Posterior cingulate gyrus (tissue), 11 donors: ENCODE measurements at places on chromosomes 16 and 17.

GRCh38 chr17:7380321-7380720 lies 568 bp upstream of the TNK1 start:
- DNase-seq: no peak

- no peak for DNase-seq
Observed at GRCh38 chr17:4378626-4379025, 12.2 kb upstream of the UBE2G1 start.

GRCh38 chr17:21176773-21177395 lies 37.1 kb downstream of the TMEM11 start:
- no peak for DNase-seq

- DNase-seq: no peak
Observed at GRCh38 chr16:84982434-84982833, 28.9 kb downstream of the ZDHHC7 start.

DNA sequence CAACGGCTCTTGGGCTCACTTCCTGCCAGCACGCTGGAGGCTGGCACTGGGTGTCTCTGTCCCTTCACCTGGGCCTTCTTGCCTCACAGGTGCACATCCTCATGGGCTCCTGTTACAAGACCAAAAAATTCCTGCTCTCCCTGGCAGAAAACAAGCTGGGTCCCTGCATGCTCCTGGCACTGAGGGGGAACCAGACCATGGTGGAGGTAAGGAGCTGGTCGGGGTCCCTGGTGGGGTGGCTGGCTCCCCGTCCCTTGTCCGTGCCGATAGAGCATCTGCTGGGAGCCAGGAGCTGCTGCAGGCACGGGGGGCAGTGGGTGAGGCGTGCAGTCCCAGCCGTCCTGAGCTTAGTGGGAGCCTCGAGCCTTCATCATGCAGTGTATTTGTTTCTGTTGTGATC lies 79.5 kb upstream of the PLCG2 start:
- DNase-seq: peak; percentile 59

DNA sequence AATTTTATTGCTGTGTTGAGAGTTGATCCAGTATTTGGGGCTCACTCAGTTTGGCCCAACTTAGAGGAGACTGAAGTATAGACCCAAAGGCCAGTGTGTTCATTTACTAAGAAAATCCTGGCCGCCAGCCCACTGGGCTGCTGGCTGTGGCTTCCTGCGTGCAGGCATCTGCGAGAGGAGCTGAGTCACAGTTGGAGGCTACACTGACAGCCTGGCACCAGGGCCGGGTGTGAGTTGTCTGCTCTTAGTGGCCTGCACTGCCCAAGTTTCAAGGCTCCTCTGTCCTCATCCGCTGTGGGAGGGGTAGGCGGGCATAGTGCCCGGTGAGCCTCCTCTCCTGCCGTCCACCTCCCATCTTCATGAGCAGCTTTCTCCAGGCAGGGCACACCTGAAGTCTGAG lies 54.2 kb downstream of the PLD6 start:
- DNase-seq: peak; percentile 76

- DNase-seq: no peak
Observed at GRCh38 chr17:43753493-43754129, 5.0 kb downstream of the SOST start.

GRCh38 chr16:82701442-82701955 lies 74.7 kb downstream of the CDH13 start:
- DNase-seq: no peak

DNA sequence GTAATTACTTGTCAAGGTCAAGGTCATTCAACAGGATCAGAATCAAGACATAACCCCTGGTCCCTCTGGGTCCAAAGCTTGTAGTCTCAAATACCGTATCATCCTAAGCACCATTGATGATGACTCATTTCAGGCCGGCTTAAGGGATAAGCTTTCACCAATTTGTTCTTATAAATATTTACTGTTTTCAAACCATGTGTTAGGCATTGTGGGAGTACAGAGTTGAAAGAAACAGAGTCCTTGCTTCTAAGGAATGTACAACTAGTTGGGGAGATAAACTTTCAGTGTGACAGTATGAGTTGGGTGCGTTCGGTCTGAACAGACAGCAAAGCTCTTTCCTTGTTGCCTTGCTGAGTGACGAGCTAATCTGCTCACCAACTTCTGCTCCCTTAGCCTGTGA lies 183.5 kb upstream of the MAF start:
- no peak for DNase-seq

- DNase-seq: peak; percentile 62
Observed at GRCh38 chr16:35344012-35344762, 1884.8 kb downstream of the TP53TG3F start.

- no peak for DNase-seq
Observed at GRCh38 chr17:15247891-15248529, 17.1 kb downstream of the PMP22 start.

- no peak for DNase-seq
Observed at GRCh38 chr17:10035885-10036284, 130.8 kb upstream of the RCVRN start.

- DNase-seq: no peak
Observed at GRCh38 chr16:97822-98221, 19.8 kb downstream of the MPG start.

GRCh38 chr16:54935266-54935968 lies 4.8 kb downstream of the IRX5 start:
- peak; percentile 72 for DNase-seq

GRCh38 chr16:49972280-49972679 lies 52.7 kb upstream of the CNEP1R1 start:
- no peak for DNase-seq

DNA sequence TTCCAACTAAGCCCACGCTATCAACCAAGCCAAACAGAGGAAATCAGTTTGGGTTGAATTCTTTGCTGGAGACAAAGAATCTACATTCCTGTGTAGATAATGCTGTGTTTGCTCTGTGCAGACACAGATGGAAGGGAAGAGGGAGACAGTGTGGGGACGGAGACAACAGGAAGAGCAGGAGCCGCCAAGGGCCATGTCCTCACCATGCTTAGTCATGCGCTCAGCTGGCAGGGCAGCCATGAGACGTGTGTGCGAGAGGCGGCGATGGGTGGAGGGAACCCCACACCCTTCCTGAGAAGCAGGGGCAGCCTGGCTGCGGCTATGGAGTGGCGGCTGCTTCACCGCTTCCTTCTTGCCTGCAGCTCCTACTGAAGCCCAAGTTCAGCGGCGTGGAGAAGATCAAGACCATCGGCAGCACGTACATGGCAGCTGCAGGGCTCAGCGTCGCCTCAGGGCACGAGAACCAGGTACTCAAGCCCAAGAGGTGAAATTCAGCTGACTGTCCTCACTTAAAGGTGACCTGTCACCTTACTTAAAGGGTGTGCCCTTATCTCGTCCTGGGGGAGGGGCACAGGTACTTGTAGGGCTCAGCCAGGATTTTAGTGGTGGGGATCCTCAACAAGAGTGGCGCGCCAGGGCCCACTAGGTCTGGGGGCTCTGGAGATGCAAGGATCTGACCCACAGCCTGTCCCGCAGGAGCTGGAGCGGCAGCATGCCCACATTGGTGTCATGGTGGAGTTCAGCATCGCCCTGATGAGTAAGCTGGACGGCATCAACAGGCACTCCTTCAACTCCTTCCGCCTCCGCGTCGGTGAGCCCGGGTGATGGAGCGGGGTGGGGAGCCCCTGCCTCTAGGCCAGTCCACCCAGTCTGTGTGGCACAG lies 47.5 kb downstream of the ADCY7 start:
- DNase-seq: peak; percentile 93

DNA sequence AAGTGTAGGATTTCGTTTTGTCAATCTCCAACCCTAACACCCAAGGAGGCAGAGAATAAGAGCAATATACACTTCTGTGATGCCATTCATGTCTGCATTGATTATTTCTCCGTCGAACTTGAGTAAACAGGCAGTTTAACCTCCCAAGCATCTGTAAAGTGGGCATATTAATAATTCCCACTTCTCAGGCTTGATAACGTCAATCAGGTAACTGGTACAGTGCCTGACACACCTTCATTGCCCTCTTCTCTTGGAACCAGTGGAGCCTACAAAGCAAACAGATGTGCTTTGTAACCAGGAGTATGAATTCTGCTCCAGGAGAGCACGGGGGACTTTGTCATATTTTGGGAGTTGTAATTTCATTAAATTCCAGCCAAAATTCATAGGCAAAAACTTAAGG lies 32.5 kb upstream of the PLCG2 start:
- DNase-seq: no peak

GRCh38 chr16:77613095-77613494 lies 109.2 kb upstream of the NUDT7 start:
- no peak for DNase-seq

DNA sequence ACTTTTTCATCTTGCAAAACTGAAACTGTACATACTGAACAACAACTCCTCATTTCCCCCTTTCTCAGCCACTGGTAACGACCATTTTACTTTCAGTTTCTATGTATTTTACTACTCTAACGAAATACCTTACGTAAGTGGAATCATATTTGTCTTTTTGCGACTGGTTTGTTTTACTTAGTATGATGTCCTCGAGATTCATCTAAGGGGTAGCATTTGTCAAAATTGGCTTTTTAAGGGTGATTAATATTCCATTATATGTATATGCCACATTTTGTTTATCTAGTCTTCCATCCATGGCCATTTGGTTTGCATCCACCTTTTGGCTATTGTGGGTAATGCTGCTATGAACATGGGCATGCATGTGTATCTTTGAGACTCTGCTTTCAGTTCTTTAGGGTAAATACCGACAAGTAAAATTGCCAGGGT lies 10.4 kb downstream of the KPNB1 start:
- DNase-seq: no peak

- peak; percentile 92 for DNase-seq
Observed at GRCh38 chr16:16127469-16128116, 95.7 kb downstream of the ABCC6 start.

DNA sequence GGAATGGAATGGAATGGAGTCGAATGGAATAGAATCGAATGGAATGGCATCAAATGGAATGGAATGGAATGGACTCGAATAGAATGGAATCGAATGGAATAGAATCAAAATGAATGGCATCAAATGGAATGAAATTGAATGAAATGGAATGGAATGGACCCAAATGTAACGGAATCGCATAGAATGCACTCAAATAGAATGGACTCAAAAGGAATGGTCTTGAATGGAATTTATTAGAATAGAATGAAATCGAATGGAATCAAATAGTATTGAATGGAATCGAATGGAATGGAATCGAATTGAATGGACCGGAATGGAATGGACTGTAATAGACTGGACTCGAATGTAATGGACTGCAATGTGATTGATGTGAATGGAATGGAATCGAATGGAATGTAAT lies 501.4 kb upstream of the WSB1 start:
- no peak for DNase-seq

DNA sequence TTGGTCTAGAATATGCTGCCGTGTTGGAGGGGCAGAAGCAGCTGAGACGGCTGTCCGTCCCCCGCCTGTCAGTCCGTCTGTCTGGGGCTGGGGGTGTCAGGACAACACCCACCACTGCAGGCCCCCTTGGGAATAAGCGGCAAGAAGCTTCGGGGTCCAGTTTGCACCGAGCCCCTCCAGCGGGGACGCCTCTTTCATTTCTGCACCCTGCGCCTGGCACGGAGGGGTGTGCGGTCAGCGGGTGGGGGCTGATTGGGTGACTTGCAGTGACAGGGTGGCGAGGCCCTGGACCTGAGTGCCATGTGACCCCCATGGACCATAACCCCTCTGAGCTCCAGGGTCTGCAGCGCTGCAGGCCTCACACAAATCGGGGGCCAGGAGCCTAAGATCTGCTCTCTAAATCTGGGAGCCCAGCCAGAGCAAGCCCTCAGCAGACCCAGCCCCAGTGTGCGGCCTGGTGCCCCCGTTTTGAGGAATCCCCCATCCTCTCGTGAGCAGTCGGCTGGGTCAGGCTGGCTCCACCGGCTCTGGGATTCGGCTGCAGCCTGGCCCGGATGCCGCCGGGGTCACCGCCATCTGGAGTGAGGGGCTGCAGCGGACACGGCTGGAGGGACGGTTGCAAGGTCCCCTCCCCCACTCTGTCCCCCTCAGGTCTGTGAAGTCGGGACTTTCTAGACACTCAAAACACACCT lies 8.3 kb downstream of the CBFA2T3 start:
- no peak for DNase-seq

GRCh38 chr17:38705803-38706504 lies 881 bp downstream of the MLLT6 start:
- no peak for DNase-seq

GRCh38 chr17:59298521-59298920 lies 32.9 kb upstream of the YPEL2 start:
- no peak for DNase-seq

DNA sequence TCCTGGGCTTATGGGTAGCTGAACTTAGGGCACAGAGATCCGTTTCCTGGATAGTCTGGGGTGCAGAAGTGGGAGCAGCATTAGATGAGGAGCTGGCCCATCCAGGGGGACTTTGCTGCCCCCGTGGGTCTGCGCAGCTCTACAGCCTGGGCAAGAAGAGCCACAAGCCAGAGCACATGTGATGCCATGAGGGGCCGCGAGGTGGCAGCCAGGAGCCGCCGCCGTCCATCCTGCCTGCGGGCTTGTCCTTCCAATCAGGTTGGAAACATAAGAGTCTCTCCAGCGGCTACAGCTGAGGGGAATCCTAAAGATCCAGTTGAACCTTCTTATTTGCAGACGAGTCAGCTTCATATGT lies 21.9 kb downstream of the C1QTNF1 start:
- peak; percentile 82 for DNase-seq

- no peak for DNase-seq
Observed at GRCh38 chr16:74031551-74031950, 265.1 kb upstream of the PSMD7 start.

DNA sequence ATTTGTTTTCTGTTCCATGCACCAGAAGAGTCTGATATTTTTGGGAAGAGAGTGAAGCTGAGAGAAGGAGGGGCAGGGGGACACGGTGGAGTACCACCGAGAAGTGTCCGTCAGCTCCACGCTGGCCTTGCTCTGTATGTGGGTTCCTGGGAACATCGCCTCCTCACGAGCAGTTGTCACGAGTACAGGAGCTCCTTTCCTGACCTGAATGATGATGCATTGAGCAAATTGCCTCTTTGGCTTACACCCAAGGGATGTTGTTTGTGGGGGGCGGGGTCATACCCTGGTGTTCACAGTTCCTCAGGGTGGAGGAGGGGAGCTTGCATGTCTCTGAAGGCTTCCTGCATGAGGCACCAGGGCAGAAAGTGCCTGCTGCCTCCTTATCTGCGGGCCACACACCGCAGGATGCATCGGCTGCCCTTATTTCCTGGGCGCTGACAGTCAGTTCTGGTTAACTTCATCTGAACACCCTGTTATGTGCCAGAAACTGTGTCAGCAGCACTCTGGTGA lies 36.2 kb downstream of the RGS9 start:
- no peak for DNase-seq

- no peak for DNase-seq
Observed at GRCh38 chr16:19128454-19129200, 14.9 kb downstream of the ITPRIPL2 start.

GRCh38 chr17:66313995-66314659 lies 11.7 kb downstream of the PRKCA start:
- DNase-seq: no peak

GRCh38 chr17:5042157-5043022 lies 7.2 kb upstream of the SLC52A1 start:
- DNase-seq: no peak

GRCh38 chr16:6153901-6154300 lies 1056.3 kb upstream of the EEF2KMT start:
- no peak for DNase-seq
